ENCODE measurements at places on chromosomes 7 and 10.

GRCh38 chr10:94036766-94037033, 43.0 kb downstream of the PLCE1 start:
- DNase-seq: no peak

GRCh38 chr7:50667789-50668226, 102.6 kb upstream of the DDC start:
- DNase-seq: no peak

DNA sequence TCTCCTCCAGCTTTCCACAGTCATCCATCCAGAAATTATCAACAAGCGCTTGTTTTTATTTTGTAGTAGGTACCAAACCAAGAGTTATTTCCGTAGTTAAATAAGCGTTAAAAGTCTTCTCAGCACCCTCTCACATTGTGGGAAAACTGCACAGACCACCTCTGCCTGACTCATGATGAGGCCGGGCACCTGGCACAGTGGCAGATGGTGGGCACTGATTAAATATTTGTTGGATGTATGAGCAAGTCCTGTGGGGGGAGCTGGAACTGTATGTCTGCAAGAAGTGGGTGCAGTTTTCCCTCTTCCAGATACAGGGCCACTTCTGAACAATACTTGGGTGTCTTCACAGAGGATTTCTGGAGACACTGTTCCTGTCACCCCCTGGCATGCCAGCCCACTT, 5.3 kb upstream of the REPIN1 start:
- no peak for DNase-seq

DNA sequence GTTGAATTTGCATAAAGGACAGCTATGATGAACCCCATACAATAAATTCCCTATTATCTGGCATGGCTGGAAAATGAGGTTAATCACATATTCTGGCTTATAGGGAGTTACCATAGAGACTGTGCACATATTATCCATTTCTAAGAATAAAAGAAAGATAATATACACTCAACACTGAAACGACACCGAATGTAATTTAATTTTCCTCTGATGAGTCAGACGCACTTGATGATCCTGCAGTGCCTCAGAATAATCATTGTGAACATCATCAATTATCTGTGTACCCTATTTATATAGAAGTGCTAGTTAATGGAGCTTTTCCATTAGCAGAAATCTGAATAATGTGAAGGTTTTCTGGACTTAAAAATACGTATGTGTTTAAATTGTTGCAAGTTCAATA, 60.2 kb downstream of the SGCE start:
- DNase-seq: no peak

DNA sequence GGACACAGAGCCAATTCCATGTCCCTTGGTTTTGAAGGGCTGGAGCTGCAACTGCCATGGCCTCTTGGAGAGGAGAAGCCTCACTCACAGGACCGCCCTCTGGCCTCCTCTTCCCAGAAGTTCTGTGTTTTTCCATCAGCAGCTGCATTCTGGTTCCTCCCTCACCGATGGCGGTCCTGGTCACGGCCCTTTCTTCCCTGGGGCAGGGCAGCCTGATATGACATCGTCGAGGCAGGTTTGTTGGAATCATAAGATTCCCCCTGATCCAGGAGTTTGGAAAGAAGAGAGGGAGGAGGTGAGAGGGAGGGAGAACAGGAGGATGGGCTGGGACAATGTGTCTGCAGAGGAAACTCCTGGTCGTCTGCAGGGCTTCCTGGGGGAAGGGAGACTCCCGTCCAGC, 82.7 kb upstream of the PDZD8 start:
- DNase-seq: no peak

GRCh38 chr7:112138325-112138852, 67.8 kb downstream of the DOCK4 start:
- DNase-seq: no peak

DNA sequence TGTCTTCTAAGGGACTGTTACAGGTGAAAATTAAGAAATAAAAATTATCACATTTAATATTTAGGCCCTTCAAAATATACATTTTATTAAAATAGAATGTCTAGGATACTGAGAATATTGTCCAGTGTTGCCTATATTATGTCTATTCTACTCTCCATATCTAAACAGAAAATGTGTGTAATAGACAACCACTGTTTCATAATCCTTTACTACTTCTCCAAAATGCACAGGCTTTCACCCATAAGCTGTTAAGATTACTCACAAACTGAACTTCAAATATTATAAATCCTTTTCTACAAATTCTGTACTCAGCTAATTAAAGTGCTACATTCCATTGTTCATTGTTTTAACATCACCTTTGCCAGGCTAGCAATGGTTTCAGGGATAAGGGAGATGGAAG, 56.7 kb upstream of the TFEC start:
- DNase-seq: no peak
